Stimulated activated effector memory CD8-positive, alpha-beta T cell treated with anti-CD3 and anti-CD28 coated beads, Interleukin-12 subunit alpha, Interleukin-12 subunit beta, amount 100 ng/mL, for 72 hours (primary cell): ENCODE measurements at places on chromosomes 16 and 17.

DNA sequence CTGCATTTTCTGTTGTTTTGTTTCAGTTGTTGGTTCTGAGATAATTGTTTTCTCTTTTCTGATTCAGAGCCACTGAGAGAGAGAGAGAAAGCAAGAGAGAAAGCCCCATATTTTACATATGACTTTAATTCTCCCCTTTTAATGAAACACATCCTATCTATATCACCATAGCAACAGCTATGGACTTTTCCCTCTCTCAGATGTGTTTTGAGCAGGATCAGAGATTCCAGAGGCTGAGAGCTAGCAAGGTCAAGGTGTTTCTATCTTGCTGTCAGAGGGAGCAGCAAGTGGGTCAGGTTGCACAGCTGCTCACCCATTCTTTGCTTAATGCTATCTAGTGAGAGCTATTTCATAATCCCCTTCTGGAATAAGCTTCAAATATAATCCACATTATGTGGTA is 415.9 kb downstream of the CA10 start:
- DNase-seq = no peak

GRCh38 chr16:27401768-27402568 is at the start of gene IL21R:
IL21R (plus strand) TSS chr16:27402174; CDS start chr16:27430072, 27,898 bp downstream.
- DNase-seq = peak; percentile 92

DNA sequence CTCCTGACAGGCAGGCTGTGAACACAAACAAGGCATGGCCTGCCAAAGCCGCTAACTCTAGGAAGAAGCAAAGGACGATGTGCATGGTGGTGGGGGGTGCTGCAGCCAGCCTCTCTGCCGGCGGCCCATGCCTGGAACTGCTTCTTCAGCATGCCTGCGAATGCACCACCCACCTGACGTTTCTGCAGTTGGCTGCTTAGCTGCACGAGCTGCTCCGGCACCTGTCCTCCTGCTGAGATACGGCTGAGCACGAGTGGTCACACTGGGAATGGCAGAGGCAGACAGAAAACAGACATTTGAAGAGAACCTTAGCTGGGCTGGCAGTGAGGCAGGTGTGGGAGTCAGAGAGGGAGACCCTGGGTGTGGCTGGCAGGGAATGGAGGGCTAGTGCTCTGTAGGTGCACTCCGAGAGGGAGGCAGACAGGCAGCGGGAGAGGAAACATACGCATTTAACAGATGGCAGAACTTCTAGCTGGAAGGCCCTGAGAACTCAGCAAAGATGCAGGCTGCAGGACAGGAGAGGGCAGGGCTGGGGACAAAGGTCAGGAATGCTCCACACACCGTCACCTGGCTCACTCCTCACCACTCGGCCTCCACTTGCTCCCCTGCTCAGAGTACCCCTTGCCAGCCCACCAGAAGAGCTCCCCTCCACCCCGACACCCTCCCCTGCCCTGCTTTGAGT is 5.2 kb downstream of the FLCN start:
- no peak for DNase-seq

GRCh38 chr17:80476877-80477646 is 655 bp upstream of the NPTX1 start:
- DNase-seq = no peak

DNA sequence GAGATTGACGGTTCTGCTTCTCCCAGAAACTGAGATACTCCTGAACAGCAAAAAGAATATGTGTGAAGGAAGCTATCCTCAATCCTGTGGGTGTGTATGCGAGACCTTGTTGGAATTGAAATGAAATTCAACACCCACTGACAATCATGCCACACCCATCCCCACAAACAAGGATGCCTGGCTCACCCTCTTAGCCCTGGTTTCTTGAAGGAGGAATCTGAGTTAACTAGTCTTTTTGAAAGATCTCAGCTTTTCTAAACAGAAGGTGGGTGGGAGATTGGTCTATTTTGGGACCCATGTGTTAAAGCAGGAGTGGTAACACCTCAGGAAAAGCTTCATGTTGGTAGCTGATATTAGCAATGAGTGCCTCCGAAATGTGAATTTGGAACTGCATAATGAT is 1244.5 kb downstream of the CDH11 start:
- no peak for DNase-seq

- DNase-seq = peak; percentile 86
These were observed 6.6 kb downstream of the KCNAB3 start for GRCh38 chr17:7922845-7923628.

- no peak for DNase-seq
These were observed 20.2 kb downstream of the CHCT1 start for GRCh38 chr17:60442271-60443173.

GRCh38 chr17:60160829-60161501 is 11.2 kb downstream of the CA4 start:
- no peak for DNase-seq

DNA sequence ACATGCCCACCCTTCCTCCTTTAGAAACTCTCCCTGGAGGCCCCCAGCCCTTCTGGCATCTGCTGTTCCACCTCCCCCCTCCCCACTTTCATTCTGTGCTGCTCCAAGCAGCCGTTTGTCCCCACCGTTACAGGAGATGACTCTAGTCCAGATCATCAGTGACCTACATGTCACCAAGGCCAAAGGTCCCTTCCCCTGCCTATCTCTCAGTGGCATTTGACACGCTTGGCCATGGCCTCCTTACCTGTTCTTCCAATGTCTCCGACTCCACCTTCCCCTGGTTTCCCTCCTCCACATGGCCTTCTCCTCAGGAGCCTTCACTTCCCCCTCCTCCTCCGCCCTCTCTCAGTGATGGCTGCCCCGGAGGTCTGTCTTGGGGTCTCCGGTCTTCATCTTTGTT is 9.4 kb downstream of the TMEM92 start:
- no peak for DNase-seq

GRCh38 chr17:5877948-5878347 is 192.2 kb upstream of the WSCD1 start:
- no peak for DNase-seq

GRCh38 chr16:68351463-68351862 is 40.6 kb downstream of the PRMT7 start:
- no peak for DNase-seq
